Bronchial smooth muscle cell (primary cell): ENCODE measurements at places on chromosomes 5 and 9. TPM values are rescaled to one million over a fixed set of nuclear protein-coding genes. Genes with fewer than 3 reads are reported as not detected.

CDKN2A gene
- total RNA-seq, result 28.2 and 41.6 TPM in 2 replicates

MEIKIN gene
- not detected in 2 replicates for total RNA-seq

SLC4A9 gene
- not detected in 2 replicates for total RNA-seq

TPRN gene
- total RNA-seq, result 3.9 and 5.4 TPM in 2 replicates

LCN12 gene
- not detected in 2 replicates for total RNA-seq

FSTL4 gene
- 0.26 TPM in 1 of 2 replicates, not detected in the other for total RNA-seq

PCDHA1 gene
- total RNA-seq, result under 0.01 TPM in 2 replicates

GRXCR2 gene
- total RNA-seq, result not detected in 2 replicates

SLC25A2 gene
- 0.32 TPM in 1 of 2 replicates, not detected in the other for total RNA-seq

CCDC180 gene
- 3.2 and 5.2 TPM in 2 replicates for total RNA-seq

TICAM2 gene
- total RNA-seq, result 3.0 and 4.1 TPM in 2 replicates

FBP2 gene
- not detected in 2 replicates for total RNA-seq

CCDC171 gene
- total RNA-seq, result 4.4 and 5.7 TPM in 2 replicates

LHX3 gene
- not detected in 2 replicates for total RNA-seq

DAP gene
- 31.0 and 40.8 TPM in 2 replicates for total RNA-seq

MLANA gene
- total RNA-seq, result not detected in 2 replicates

PDE6A gene
- not detected in 2 replicates for total RNA-seq

FRMD3 gene
- total RNA-seq, result 0.26 and 0.79 TPM in 2 replicates

PCDHGB1 gene
- total RNA-seq, result 1.5 and 3.8 TPM in 2 replicates

HTR4 gene
- not detected in 2 replicates for total RNA-seq

F12 gene
- total RNA-seq, result 0.34 and 0.63 TPM in 2 replicates
